ENCODE measurements at places on chromosomes 12 and 14.

DNA sequence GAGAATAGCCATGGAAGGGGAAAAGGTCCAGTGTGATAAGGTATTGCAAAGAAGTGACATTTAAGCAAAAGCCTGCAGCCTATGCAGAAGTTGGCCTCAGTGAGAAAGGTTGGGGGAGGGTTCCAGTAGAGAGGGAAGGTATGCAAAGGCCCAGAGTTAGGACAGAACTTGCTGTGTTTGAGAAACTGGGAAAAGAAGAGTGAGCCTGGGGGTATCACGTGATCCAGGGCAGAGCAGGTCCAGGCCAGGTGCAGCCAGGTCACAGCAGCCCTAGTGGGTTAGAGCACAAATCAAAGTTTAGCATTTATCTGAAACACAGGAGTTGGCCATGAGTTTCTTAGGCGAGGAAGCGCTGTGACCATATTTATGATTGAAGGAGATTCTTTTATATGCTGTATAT, 1.6 kb downstream of the SERPINA5 start:
- no peak for DNase-seq

GRCh38 chr12:77161944-77162343, 96.6 kb upstream of the E2F7 start:
- DNase-seq: no peak

DNA sequence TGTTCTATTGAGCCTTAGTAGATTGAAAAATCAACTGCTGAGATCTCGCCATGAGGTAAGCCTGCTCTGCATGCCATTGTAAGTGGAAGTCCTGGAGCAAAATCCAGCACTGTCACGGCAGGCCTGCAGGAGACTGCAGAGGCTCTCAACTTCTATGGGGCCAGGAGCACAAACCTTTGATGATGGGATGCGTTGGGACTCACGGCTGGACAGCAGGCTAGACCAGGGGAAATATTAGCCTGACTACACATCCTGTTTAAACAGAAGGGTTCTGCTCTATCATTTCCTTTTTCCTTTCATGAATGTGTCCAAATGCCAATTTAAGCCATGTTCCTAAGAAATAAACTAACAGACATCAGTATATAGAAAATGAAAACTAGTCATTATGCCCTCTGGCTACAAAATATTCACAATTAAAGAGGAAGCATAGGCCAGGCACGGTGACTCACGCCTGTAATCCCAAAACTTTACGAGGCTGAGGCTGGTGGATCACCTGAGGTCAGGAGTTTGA, 33.9 kb upstream of the RASSF8 start:
- DNase-seq: no peak

- DNase-seq: peak; percentile 29
Measured at GRCh38 chr14:58638231-58639197, 752 bp downstream of the DACT1 start.

DNA sequence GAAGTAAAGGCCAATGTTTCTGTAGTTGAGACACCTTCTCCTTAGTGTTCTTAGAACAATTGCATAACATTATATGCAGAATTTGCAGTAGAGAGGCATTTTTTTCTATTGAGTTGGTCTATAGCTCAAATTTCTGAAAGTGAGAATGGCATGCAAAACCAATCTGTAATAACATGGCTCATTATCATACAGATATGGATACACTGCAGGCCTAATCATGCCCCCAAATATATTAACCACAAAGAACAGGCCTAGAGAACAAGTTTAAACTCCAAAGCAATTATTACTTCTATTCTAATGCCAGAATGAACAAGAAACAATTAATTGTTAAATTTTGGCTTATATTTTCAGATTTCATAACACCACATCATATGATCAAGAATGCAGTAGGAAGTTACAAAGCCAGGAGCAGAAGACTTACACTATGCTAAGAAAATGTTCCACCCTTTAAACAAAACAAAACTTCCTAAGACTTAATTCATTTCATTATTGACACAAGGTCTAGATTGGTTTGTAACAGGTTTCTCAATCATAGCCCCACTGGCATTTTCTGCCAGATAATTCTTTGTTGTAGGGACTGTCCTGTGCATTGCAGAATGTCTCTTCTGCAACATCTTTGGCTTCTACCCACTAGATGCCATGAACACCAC, 26.9 kb downstream of the TMTC1 start:
- no peak for DNase-seq

DNA sequence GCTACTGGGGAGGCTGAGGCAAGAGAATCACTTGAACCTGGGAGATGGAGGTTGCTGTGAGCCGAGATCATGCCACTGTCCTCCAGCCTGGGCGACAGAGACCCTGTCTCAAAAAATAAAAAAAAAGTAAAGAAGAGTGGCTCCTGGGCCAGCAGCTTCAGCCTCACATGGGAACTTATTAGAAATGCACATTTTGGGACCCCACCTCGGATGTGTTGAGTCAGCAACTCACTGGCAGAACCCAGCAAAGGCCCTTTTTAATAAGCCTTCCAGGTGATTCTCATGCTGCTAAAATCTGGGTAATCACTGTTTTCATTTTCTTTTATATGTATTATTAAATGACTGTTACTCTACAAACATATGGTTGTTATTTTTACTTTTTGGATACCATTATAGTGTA, 41.6 kb downstream of the TBK1 start:
- no peak for DNase-seq

DNA sequence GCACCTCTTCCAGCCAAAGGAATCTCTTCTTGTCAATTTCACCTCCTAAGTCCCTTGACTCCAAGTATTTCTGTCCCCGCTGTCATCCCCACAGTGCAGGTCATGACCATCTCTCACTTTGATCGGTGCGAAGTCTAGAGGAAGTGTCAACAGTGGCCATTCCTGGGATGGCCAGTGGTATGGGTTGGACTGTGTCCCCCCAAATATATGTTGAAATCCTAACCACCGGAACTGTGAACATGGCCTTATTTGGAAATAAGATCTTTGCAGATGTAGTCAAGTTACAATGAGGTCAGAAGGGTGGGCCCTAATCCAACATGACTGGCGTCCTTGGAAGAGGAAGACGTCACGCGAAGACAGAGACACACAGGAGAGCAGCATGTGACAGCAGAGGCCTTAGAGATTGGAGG, 155.9 kb upstream of the PRMT8 start:
- no peak for DNase-seq

DNA sequence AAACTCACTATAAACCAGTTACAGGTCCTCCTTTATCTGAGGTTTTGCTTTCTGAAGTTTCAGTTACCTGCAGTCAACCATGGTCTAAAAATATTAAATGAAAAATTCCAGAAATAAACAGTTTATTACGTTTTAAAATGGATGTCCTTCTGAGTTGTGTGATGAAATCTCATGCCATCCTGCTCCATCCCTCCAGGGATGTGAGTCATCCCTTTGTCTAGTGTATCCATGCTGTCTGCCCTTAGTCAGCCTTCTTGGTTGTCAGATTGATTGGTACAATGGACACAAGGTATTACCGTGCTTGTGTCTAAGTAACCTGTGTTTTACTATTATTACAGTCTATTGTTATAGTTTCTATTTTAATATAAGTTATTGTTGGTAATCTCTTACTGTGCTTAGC, 328.3 kb downstream of the APAF1 start:
- no peak for DNase-seq

Data from NCI-H345 (cell line).